Osteocyte (in vitro differentiated cells): ENCODE measurements at places on chromosomes 1 and 21.

- no peak for DNase-seq
Observed at GRCh38 chr1:55413286-55413685, 198.1 kb upstream of the USP24 start.

DNA sequence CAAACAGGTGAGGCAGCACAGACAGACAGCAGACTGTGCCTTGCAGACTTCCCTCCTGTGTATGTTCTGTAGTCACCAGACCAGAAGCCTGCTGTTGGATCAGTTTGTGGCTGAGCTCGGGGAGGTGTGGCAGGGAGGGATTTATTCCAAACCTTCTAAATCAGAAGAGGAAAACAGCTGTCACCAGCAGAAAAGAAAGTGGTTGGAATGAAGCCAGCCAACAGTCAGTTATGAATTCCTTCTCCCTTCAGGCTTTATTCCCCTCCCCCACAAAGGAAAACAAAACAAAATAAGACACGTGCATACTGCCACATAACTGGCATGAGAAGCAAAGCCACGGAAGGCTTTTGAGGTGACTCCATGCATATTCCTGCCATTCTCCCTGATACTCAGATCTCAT, 19.0 kb upstream of the PIGV start:
- DNase-seq = no peak

DNA sequence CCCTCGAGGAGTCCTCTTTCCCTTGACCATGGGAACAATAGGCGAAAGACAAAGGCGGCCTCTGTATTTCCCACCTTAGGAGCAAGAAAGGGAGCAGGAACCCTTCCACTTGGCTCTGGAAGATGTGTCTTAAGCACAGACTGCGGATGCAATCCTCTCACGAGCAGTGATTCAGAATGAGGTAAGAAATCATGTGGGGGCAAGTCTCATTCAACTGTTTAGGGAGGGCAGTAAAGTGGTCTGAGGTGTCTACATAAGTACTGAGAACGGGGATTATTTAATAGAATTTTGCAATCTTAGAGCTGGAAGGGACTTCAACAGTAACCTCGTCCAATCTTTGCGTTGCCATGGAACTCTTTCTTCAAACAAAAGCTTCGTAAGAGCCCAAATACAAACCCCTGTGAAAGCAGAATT, 1.6 kb upstream of the DYRK3 start:
- DNase-seq = peak; percentile 10

DNA sequence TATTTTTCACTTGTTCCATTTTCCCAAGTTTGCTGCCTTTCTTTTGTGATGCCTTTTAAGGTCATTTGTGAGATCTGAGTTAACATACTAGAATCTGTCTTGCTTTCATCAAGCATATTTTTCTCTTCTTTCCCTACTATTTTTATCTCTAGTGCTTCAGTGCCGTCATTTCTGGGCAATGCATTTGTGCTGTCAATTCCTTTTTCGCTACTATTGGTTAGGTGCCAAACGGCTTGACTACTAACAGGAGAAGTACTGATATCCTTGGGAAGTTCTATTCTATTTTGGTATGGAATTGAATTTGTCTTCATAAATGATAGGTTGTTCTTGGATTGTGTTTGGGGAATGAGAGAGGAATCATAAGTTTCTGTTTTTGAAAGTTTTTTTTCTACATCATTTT, 42.2 kb downstream of the LRRC53 start:
- no peak for DNase-seq

DNA sequence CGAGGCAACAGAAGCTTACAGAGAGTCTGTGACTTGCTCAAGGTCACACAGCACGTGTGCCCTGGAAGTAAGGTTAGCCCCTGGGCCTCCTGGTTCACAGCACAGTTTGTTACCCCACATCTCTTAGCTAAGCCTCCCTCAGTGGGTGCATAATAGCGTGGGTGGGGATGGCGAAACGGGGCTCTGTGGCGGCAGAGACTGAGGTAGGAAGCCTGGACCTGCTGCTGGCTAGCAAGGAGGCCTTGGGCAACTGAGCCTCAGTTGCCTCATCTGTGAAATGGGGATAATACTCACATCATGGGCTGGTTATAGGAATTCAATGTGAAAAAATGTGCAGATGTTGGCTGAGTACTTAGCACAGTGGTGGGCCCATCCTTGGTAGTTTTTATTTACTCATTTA, 596 bp downstream of the PADI4 start:
- no peak for DNase-seq

- no peak for DNase-seq
Observed at GRCh38 chr1:75908717-75909152, 23.5 kb downstream of the ASB17 start.
